Ureter (tissue), 1 donor: ENCODE measurements at places on chromosomes 2 and 18. TPM values are rescaled to one million over a fixed set of nuclear protein-coding genes. Genes with fewer than 3 reads are reported as not detected.

The SLC4A5 gene
- 7.2 TPM for total RNA-seq

The BARD1 gene
- total RNA-seq = 11.8 TPM

The MFSD6 gene
- 67.5 TPM for total RNA-seq

The CYBRD1 gene
- total RNA-seq = 60.7 TPM

The CXCR1 gene
- total RNA-seq = not detected

The ADD2 gene
- total RNA-seq = 2.1 TPM

The AKAIN1 gene
- total RNA-seq = not detected

The ICOS gene
- 0.23 TPM for total RNA-seq

The RAB10 gene
- 180 TPM for total RNA-seq

The NPAS2 gene
- 102 TPM for total RNA-seq

The MRPS5 gene
- 52.1 TPM for total RNA-seq

The CRACDL gene
- 25.5 TPM for total RNA-seq

The LRATD1 gene
- total RNA-seq = 27.5 TPM

The DPP4 gene
- total RNA-seq = 2.1 TPM

The RND3 gene
- 63.5 TPM for total RNA-seq

The PKDCC gene
- 60.4 TPM for total RNA-seq

The GREB1L gene
- total RNA-seq = 0.05 TPM

The ASIC4 gene
- total RNA-seq = 0.13 TPM

The GPC1 gene
- total RNA-seq = 88.1 TPM

The SPIRE1 gene
- total RNA-seq = 28.1 TPM

- DNase-seq = no peak
These were observed 6.2 kb upstream of the MGAT5 start for GRCh38 chr2:134247679-134248078.

- no peak for DNase-seq
These were observed 23.9 kb upstream of the ALLC start for GRCh38 chr2:3633982-3634595.

- DNase-seq = no peak
These were observed 34.6 kb upstream of the TACR1 start for GRCh38 chr2:75233965-75234364.

DNA sequence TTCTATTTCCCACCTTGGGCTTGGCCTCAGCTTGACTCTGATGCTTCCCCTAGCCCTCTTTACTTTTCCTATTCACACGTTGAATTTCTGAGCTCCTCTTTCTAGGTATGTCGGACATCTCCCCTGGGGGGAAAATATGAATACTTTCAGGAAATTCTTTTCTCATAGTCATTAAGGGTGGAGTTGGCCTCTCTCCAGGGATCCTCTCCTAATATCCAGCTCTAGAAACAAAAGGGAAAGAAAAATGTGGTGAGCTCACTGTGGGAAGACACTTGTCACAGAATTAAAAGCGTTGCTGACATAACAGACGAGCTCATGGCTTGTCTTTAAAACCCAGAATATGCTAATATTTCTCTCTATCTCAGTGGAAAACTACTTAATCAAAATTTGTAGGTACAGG is 132.7 kb upstream of the MEX3C start:
- DNase-seq = no peak

GRCh38 chr18:75377258-75377657 is 50.2 kb downstream of the SMIM21 start:
- no peak for DNase-seq

DNA sequence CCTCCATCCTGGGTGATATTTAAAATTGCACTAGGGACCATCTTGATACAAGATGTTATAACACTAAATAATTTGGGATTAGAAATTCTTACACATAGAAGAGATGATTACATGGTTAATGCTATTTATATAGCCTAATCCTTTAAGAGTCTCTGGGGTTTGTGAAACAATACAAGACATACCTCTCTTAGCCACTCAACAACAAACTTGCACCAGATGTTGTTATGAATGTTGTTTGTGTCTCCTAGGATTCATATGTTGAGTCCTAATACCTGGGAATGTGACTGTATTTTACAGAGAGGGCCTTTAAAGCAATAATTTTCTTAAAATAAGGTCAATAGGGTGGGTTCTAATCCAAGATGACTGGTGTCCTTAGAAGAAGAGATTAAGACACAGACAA is 678.3 kb downstream of the NYAP2 start:
- no peak for DNase-seq

GRCh38 chr2:220394433-220394832 is 767.0 kb downstream of the SLC4A3 start:
- no peak for DNase-seq

DNA sequence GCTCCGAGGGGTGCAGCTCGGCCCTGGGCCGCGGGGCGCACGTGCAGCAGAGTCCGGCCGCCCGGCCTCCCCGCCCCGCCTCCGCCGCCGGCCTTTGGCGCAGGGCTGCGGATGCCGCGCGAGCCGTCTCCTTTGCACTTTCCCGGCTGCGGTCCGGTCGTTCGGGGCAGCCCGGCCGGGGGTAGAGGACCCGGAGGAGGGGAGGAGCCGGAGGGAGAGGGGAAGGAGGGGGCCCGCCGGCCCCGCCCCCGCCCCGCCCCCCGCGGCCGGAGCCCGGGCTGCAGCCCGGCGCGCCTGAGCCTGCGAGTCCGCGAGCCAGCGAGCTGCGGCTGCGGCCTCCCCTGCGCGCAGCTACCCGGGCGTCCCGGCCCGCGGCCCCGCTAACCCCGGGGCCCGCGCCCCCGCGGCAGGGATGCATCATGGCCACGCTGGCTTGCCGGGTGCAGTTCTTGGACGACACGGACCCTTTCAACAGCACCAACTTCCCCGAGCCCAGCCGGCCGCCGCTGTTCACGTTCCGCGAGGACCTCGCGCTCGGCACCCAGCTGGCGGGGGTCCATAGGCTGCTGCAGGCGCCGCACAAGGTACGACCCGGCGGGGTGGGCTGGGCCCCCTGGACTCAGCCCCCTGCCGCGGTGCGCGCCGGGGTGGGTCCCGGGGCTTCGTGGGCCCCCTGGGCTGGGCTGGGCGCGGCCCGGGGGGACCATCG is at the start of gene FHOD3:
FHOD3 (plus strand) TSS at position 297 of the 709 bp plus-strand sequence; CDS start at position 420, 123 bp downstream.
- DNase-seq = peak; percentile 66

DNA sequence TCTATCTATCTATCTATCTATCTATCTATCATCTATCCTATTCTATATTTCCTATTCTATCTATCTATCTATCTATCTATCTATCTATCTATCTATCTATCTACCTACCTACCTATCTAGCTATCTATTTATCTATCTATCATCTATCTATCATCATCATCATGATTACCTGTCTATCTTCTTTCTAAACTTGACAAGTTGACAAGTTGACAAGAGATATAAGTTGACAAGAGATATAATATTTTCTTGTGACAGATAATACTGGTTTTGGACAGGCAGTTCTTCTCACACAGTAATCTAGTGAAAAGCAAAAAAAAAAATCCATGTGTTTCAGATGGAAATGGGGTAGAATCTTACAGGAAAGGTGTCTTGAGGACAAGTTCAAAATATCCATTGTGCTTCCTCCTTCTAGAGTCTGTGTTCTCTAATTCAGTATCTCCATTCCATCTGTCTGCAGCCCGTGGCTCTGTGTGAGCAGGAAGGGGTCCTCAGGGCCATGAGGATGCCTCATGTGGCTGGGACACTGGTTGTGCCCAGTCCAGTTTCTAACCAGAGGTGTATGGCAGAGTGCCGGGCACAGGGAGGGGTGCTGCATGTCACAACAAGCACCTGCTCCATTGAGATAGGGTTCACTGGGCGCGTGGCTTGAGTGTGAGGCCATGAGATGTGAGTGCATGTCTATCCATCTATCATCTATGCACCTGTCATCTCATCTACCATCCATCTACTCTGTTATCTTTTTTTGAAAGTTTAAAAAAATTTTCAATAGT is 212.4 kb upstream of the PXDN start:
- peak; percentile 69 for DNase-seq

DNA sequence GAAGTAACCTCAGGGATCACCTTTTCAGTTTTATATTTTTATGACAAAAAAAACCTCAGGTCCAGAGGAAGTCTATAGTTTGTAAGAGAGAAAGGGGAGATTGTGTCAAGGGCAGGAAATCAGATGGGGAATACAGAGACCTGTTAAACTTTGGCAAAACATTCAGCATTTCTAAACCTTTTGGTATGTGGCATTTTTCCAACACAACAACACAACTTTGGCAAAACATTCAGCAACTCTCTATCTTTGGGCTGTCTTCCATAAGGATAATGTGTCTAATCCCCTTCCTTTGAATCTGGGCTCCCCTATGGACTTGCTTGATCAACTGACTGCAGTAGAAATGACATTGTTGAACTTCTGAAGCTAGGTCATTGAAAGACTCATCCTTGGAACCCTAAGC is 220.6 kb upstream of the CCDC68 start:
- no peak for DNase-seq

DNA sequence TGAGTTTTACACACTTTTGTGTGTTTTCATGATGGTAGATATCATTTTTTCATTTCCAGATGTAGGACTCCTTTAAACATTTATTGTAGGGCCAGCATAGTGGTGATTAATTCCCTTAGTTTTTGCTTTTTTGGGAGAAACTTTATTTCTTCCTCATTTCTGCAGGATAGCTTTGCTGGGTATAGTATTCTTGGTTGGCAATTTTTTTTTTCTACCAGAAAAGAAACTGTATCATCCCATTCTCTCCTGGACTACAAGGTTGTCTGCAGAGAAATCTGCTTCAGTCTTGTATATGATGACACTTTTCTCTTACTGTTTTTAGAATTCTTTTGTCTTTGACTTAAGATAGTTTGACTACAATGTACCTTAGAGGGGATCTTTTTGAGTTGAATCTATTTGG is 37.8 kb upstream of the RHOB start:
- no peak for DNase-seq

- no peak for DNase-seq
These were observed 215.3 kb downstream of the RND3 start for GRCh38 chr2:150271952-150272802.

GRCh38 chr18:48736321-48737260 is 197.8 kb downstream of the CTIF start:
- DNase-seq = no peak

DNA sequence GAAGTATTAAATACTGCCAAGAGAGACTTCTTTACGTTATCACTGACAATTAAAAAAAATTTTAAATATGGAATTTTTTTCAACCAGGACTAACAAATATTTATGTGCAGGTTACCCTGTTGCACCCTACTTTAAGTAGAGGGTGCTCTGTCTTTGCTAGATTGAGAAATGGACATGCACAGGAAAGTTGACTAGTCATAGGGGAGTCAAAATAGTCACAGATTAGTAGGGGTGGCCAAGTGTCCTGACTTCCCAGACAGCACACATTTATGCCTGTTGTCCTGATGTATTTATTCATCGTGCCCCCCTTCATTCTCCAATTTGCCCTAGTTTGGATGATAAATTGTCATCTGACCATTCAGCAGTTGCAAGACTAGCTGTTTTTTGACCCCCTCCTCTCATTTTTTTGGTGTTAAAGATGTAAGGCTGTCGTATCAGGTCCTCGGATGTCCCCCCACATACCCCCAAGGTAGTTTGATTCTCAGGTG is 20.3 kb downstream of the CAB39 start:
- no peak for DNase-seq

GRCh38 chr18:46373791-46374190 is 269.6 kb downstream of the HAUS1 start:
- DNase-seq = no peak

DNA sequence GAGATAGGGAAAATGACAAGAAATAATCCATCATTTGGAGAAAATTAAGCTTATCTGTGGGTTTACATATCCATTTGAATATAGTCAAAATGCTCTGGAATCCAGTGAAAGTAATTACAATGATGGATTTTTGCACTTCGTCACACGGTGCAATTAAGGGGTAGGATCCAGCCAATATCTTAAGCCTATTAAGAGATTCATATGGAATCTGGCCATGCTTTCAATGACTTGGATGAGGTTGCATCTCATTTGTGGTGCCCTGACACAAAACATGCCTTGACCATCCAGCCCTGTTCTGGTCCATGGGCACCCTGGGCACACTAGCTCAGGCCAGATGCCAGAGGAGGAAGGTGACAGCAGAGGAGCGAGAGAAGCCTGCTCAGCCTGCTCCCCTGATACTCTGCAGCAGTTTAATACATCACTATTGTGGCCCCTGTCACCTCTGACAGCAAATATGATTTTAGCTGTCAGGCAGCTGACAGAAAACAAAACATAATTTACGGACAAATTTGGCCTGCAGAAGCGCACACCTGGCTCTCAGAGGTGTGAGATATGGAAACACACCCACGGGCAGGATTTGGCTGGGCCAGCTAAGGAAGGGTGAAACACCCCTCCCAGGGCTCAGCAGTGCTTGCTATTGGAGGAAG is 94.1 kb upstream of the ST8SIA3 start:
- no peak for DNase-seq

- DNase-seq = no peak
These were observed at the start of gene ANKRD53 for GRCh38 chr2:70978341-70979179. Gene ANKRD53, plus strand, starts transcription at chr2:70978630. Its CDS starts 16 bp downstream, at chr2:70978646.

- no peak for DNase-seq
These were observed 39.7 kb downstream of the RFX8 start for GRCh38 chr2:101435001-101435862.

DNA sequence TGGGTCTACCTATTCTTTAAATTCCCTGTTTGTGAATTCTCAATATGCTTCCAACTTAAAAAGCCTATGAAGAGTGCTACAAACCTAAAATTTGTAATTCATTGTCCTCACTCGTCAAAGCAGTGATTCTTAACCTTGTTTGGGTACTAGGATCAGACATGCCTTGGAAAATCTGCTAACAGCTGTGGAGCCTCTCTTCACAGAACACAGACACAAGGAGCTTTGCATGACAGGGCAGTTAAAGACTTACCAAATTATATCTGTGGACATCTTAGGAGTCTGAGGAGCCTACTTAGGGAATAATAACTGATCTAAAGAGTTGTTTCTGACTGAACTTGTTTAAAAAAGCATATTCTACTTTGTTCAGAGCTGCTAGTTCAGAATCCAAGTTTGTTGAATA is 38.1 kb downstream of the TMEM87B start:
- no peak for DNase-seq

GRCh38 chr2:22902180-22902550 is 482.8 kb upstream of the KLHL29 start:
- DNase-seq = no peak

DNA sequence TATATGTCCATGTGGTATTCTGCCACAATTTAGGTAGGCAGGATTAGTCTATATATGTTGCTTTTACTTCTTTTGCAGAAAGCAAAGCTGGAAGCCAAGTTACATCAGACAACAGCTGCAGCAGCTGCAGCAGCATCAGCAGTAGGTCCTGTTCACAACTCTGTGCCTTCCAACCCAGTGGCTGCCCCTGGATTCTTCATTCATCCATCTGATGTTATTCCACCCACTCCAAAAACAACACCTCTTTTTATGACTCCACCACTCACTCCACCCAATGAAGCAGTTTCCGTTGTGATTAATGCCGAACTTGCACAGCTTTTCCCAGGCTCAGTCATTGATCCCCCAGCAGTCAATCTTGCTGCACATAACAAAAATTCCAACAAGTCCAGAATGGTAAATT is 107.6 kb downstream of the BIRC6 start:
- no peak for DNase-seq

DNA sequence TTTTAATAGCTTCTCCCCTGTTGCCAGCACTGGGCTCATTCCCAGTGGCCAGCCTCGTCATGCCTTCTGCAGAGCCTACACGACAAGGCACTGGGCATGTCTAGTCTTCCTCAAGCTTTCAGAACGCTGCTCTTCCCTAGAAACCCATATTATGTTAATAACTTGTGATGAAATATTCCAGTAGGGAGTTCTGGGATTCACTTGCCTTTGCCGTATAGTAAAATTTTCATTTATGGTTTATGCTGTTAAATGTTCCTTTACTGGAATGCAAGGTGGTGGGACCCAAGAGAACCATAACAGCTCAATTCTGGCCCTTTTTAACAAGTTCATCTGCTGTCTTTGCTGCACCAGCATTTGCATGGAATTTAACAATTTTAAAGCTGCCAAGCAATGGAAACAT is 45.5 kb upstream of the SLC14A1 start:
- DNase-seq = no peak

- DNase-seq = no peak
These were observed 30.2 kb downstream of the GAREM1 start for GRCh38 chr18:32440518-32440917.
